Airway epithelial cell (primary cell): ENCODE measurements at places on chromosomes 5 and 9. TPM values are rescaled to one million over a fixed set of nuclear protein-coding genes. Genes with fewer than 3 reads are reported as not detected.

TMCO6 gene
- 20.9 and 39.2 TPM in 2 replicates for total RNA-seq

FGF1 gene
- 0.93 and 2.0 TPM in 2 replicates for total RNA-seq

SUSD1 gene
- 3.1 and 5.9 TPM in 2 replicates for total RNA-seq

COL15A1 gene
- 0.05 and 0.56 TPM in 2 replicates for total RNA-seq

GABRA1 gene
- not detected in 2 replicates for total RNA-seq

C7 gene
- not detected in 2 replicates for total RNA-seq

PARP8 gene
- total RNA-seq, result 5.7 and 9.5 TPM in 2 replicates

LIFR gene
- 1.1 and 2.2 TPM in 2 replicates for total RNA-seq
